ENCODE measurements at places on chromosomes 6 and 20.
A peak's percentile ranks its signal among the peaks of the same experiment; 100 is the strongest.

GRCh38 chr6:6007366-6008088, 802 bp upstream of the NRN1 start:
- no peak for DNase-seq

DNA sequence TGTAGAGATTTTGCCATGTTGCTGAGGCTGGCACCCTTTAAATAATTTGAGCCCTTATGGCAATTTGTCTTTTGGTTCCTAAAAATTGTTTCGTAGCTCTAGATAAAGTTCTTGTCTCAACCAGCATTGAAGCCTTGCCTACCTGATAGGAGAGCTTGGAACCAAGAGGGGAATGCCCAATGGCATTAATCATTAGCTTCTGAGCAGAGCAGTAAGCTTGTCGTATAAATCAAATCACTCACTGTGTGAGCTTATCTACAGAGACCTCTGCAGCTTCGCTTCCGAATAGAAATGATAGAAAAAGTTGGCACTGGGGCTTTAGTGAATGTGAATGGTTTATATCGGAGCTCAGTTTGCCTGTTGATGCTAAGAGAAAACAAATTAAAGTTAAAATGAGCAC, 10.7 kb downstream of the ANKRD6 start:
- no peak for DNase-seq

DNA sequence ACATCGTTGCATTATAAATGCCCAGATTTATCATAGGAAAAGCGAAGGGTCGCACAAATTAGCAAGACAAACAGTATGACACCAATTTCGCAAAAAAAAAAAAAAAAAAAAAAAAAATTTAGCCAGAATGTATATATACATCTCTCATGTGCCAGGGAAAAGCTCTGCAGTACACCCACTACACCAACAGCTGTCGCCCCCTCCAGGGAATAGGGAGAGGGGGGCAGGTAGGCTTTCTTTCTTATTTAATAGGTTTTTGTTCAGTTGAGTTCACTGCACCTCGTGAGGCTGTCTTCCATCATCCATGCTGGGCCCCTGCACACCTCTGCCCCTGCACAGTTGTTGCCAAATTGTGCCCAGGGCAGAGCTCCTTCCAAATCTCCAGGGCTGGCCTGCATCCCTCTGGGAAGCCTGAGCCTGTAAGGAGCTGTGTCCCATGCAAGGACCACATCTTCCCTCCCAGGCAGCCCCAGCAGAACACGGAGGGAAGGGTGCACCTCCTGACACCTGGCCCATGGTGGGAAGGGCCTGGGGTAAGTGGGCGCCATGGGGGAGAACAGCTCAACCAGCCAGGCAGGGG, 85.4 kb downstream of the NINL start:
- no peak for DNase-seq

- no peak for DNase-seq
Measured at GRCh38 chr6:36120539-36120938, 9.8 kb upstream of the MAPK13 start.

GRCh38 chr6:14997507-14997906, 248.4 kb upstream of the JARID2 start:
- DNase-seq: no peak

DNA sequence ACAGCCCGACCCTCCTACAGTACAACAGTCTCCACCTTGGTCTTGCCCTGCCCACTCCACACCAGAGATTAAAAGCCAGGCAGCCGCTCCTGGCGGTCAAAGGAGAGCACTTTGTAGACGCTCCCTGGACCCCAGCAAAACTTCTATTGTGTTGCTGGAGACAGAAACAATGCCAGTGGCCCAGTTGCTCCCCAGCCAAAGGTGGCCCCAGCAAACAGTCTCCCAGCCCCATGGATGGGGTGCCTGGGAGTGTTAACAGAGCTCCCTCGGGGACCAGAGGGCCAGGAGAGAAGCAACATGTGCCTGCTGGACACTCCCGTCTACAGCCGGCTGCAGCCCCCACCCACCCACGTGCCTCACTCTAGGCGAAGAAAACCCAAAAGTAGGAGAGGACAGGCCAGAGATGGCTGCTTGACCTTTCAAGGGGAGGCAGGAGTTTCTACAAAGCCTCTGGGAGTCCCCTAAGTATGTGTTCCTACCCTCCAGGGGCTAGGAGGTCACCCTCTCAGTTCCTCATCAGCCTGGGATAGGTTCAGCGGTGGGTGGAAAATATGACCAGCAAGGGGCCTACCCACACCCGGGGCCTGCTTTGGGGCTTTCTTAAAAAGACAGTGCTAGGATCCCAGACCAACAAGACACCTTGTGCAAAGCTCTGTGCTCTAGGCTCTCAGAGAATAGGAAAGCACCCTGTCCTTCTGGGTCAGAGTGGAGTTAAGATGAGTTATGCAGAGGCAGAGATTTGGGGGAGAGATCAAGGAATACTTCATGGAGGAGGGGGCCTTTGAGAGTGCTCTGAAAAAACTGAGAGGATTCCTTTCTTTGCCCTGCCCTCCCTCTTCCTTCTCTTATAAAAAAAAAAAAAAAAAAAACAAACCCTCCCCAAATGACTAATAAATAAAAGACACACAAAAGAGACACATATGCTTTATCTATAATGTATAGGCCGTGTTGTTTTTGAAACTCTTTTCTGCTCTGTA, 19.0 kb upstream of the PREX1 start:
- no peak for DNase-seq

DNA sequence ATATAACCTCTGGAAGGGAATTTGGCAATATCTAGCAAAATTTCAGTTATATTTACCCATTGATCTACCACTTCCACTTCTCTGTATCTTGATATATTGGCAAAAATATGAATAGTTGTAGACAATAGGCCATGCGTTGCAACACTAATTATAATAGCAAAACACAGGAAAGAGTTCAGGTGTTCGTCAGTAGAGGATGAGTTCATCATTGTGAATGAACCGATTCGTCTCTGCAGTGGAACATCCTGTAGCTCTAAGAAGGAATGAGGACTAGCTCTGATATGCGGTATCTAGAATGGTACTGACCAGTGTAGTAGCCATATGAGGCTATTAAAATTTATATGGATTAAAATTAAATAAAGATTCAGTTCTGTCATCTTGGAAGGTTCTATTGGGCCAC, 8.3 kb downstream of the FAM83D start:
- DNase-seq: no peak

GRCh38 chr6:70819646-70820045, 137.2 kb downstream of the B3GAT2 start:
- no peak for DNase-seq

- no peak for DNase-seq
Measured at GRCh38 chr6:3773678-3774298, 22.3 kb upstream of the PXDC1 start.

DNA sequence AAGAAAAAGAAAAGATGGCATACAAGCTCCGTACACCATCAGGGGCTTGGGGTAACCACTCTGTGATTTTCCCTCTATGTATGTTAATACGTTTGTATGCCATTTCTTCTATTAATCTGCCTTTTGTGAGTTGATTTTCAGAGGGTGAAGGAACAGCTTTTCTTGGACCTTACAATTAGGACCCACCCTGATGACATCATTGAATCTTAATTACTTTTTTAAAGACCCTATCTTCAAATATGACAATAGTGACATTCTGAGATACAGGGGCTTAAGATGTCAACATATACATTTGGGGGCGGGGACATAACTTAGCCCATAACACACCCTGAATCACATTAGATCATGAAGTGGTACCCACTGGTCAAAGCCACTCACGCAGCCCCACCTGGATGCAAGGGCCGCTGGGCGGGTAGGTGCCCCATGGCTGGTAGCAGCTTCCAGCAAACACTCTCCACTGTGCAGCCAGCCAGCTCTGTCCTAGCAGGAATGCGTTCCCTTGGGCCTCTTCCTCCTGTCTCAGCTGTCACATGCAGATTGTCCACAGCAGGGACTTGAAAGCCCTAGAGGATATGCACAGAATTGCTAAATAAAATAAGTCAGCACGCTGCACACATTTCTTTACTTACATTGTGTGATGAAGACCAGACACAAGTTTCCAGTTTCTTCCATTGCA, 74.5 kb downstream of the FOXF2 start:
- DNase-seq: no peak

GRCh38 chr6:11964729-11965335, 47.3 kb upstream of the HIVEP1 start:
- DNase-seq: no peak

DNA sequence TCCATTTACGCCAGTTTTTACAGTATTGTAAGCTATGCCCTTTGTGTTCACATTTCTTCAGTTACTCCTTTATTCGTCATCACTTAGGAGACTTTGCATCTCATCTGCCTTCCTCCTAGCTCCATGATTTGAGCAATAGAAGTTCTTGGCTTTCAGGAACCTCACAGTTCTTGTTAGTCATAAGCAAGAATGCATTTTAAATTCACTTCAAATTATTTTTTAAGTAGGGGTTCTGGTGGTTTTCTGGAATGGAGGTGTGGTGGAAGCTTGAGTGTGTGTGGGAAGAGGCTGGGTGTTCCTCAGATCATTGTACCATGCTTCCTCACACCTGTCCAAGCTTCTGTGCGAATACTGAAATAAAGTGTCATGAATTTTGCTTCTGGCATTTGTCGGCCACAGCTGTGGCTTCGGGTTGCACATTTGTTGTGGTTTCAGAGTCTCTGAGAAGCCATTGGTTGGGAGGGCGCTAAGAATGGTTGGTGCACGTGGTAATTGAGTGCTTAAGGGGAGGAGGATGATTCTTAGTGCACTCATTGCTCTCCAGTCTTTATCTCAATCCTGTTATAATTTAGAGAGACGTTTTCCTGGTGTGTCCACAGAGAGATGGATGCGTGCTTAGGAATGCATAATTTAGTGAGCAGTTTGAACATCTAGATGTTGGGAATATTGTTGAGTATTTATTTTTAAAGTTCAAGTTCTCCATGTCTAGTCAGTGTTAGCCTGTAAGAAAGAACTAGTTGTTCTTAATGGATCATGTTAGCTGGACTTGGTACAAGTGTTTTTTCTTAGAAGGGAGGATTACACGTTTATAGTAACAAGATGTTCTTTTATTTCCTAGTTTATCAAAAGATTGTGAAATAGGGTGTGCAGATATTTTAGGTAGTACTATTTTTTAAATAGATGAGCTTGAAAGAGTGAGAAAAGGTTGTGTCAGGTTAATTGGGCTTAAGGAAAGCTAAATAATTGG, 31.9 kb downstream of the FOXO3 start:
- DNase-seq: no peak

GRCh38 chr6:157569543-157569942, 188.6 kb downstream of the ZDHHC14 start:
- no peak for DNase-seq

GRCh38 chr6:163923658-163924411, 509.3 kb downstream of the QKI start:
- no peak for DNase-seq

DNA sequence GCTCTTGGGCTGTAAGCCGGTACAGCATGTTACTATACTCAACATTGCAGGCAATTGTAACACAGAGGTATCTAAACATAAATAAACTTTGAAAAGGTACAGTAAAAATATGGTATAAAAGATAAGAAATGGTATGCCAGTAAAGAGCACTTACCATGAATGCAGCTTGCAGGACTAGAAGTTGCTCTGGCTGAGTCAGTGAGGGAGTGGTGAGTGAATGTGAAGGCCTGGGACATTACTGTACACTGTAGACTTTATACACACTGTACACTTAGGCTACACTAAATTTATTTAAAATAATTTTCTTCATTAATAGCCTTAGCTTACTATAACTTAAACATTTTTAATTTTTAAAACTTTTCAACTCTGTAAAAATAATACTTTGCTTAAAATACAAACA, 37.8 kb upstream of the ANKEF1 start:
- DNase-seq: no peak

DNA sequence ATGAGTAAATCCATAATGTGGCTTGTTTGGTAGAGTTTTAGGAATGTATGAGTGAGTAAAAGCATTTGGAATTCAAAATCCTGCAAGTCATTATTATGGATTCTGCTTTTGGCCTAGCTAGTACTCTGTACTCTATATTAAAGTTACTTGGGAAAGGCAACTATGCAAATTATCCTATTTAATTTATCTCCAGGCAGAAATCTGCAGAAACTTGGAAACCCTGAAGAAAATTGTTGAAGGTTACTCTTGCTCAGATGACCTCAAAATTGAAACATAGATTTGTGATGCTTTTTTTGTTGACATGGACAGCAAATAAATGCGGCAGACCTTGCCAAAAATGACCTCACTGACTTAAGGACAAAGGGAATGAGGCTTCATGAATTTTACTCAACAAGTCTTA, 477.1 kb upstream of the EYS start:
- no peak for DNase-seq

GRCh38 chr6:135121434-135121833, 59.7 kb upstream of the MYB start:
- DNase-seq: no peak

- DNase-seq: no peak
Measured at GRCh38 chr20:18718129-18718528, 95.5 kb upstream of the SCP2D1 start.

- DNase-seq: no peak
Measured at GRCh38 chr6:121791396-121792315, 356.2 kb downstream of the GJA1 start.

- DNase-seq: no peak
Measured at GRCh38 chr6:45424451-45424861, 46.7 kb upstream of the SUPT3H start.

DNA sequence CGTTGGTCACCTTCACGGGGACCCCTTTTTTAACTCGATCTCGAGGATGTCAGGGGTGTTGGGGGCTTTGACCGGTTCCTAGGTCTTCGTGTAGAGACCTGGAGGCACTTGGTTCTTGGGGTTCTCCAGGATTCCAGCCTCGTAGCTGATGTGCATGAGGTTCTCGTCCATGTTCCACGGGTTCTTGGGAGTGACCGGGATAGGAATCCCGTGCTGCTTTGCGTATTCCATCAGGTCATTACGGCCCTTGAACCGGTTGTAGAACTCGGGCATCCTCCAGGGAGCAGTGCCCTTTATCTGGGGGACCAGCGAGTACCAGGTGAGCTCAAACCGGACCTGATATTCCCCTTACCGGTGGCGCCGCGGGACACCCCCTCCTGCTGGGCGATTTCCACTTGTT, 88.0 kb upstream of the RIPOR2 start:
- DNase-seq: no peak

- DNase-seq: peak; percentile 94
Measured at GRCh38 chr20:47502271-47503239, 868 bp downstream of the NCOA3 start.

DNA sequence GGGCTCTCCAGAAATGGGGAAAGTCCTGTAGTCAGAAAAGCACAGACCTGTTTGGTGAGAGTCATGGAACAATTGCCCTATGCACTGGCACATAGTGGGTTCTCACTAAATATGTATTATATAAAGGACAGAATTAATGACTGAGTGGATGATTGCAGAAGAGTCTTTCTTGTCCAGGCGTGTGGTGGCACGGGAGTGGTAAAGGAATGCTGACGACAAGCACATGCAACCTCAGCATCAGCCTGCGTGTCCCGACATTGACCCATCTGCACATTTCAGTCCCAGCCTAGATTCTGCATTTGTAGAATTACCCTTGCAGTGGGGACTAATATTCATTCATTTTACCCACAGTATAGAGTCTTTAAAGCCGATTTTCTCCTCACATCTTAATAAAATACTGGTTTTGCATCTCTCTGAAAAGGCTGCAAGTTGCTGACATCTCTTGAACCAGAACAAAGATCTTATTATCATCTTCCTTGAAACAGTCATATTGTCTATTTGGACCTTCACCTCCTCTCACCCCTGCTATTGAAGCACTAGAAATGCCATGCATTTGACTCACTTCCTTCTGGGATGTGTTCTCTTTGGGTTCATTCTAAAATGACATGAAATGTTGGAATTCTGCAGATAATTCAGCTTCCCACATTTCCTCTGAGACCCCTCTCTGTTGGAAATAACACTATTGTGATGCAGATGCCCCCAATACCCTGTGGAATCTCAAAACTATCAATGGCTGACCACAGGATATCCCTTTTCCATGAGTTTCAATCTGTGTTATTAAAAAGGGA, 883.6 kb upstream of the FLRT3 start:
- DNase-seq: no peak

Measured in SIG-M5 (cell line).